ENCODE measurements at places on chromosomes 7 and 10.

- DNase-seq = no peak
Measured at GRCh38 chr7:45027774-45028114, 27.7 kb downstream of the CCM2 start.

DNA sequence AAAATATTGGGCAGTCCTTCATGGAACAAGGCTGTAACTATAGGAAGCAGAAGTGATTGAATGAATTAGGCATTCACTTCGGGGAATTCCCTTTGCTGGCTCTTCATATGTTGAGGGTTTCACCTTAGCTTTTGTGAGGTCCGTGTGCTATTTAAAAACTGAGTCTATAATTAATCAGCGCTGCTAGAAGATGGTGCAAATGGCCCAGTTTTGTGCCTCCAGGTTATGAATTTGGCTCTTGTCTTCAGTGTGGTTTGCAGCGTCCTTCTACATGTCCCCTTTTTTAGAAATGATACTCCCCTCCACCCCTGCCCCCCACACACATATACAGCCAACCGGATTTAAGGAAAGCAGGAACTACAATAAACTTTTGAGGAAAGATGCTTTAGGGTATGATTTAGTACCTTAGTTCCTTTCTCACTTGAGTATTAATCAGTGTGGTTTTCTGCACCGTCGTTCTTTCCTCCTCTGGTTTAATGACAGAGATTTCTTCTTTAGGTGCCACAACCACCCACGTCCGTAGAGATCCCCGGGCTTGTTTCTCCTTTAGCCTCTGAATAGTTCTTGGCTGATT, 110.6 kb upstream of the SAMD8 start:
- DNase-seq = no peak

DNA sequence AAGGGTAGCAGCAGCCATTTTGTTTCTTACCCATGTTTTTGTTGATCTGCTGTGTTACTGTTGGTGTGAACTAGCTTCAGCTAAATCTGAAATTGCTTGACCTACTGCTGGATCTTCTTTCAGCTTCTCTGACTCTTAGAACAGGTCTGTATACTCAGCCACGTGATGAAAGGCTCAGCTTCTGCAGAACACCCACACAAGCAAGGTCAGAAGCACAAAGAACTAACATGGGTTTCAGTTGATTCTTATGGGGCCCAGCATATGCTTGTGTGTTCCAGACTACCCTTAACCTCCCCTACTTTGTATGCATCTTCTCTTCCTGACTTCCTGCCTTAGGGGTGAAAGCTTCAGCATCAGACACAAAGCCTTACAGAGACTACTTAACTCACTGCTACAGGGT, 186.8 kb downstream of the HGF start:
- no peak for DNase-seq

DNA sequence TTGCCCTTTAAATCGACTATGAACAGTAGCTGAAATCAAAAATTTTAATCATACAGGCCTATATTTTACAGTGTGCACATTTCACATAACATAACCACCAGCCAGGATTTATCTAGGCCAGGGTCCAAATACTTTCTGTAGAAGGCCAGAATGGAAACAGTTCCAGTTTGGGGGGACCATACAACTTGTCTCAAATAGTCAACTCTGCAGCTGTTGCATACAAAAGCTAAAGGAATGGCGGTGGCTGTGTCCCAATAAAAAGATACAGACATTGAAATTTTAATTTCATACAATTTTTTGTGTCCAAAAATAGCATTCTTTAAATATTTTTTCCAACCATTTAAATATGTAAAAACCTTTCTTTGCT, 742 bp upstream of the TYSND1 start:
- no peak for DNase-seq

GRCh38 chr10:123618224-123618623, 47.9 kb upstream of the GPR26 start:
- no peak for DNase-seq

DNA sequence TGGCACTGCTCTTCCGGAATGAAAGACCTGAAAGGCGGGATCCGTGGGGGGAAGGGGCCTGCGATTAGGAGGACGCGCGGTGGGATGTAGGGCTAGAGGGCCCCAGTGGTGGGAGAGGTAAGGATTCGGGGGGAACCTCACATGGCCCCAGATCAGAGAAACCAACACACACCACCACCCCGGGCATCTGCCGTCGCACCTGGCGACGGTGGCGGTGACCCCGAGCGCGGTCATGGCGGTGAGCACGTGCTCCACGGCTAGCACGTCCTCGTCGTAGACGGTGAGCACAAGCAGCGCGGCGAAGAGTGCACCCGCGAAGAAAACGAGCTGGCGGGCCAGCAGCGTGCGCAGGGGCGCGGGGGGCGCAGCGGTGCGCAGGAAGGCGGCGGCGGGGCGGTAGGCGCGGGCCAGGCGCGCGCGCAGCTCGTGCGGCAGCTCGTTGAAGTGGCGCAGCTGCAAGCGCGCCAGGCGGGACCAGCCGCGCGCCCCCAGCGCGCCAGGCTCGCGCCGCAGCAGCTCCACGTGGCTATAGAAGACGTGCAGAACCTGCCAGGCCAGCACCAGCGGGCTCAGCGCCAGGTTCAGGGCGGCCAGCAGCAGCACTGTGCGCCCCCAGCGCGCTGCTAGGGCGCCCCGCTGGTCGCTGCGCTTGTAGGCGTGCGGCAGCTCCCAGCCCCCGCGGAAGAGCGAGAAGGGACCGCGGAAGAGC, 5.7 kb downstream of the ATG9B start:
- no peak for DNase-seq

GRCh38 chr10:112526139-112526538, 79.1 kb downstream of the VTI1A start:
- no peak for DNase-seq

DNA sequence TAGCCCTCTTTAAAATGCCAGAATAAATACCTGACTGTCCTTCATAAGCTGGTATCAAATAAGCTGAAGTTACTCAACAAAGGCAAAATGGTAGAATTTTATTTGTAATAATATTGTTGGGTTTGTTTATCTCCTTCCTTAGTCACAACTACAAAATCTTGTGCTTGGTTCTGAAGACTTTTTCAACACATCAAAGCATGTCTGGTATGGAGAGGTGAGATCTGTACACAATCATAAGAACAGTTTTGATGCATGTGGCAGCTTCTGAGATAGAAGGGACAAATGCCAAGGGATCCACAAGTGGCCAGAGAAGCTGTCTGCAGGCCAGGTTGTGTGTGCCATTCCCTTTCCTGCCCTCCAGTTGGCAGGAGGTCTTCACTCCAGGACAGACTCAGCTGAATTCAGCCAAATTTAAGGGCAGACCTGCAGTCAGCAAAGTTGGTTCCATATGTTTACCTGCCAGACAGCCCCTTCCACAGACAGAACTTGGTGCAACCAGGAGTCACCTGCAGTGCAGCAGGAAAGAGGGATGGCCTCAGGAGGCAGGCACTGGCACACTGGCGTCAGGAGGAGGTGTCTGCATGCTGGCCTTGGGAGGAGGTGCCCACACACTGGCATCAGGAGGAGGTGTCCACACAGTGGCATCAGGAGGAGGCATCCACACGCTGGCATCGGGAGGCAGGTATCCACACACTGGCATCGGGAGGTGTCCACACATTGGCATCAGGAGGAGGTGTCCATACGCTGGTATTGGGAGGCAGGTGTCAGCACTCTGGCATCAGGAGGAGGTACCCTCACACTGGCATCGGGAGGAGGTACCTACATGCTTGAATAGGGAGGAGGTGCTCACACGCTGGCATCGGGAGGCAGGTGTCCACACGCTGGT, 93.1 kb upstream of the IKZF1 start:
- DNase-seq = no peak

DNA sequence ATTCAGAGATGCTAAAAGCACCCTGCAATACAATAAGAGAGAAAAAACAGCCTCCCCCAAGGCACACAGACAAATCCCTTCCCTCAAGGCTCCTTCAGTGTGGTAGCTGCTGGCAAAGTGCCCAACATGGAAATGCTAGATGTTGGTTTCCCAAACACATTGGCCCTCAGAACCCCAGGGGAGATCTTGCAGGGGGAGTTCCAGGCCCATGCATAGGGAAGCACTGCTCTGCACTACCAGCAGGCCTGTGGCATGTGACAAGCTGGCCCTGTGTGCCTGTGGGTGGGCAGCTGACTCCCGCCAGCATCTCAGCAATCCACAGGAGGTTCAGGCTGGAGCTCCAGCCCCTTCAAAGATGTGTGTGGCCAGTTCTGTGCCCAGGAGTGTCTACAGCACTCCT, 16.8 kb upstream of the CSGALNACT2 start:
- DNase-seq = no peak

GRCh38 chr7:140263277-140263676, 86.5 kb upstream of the KDM7A start:
- DNase-seq = no peak

DNA sequence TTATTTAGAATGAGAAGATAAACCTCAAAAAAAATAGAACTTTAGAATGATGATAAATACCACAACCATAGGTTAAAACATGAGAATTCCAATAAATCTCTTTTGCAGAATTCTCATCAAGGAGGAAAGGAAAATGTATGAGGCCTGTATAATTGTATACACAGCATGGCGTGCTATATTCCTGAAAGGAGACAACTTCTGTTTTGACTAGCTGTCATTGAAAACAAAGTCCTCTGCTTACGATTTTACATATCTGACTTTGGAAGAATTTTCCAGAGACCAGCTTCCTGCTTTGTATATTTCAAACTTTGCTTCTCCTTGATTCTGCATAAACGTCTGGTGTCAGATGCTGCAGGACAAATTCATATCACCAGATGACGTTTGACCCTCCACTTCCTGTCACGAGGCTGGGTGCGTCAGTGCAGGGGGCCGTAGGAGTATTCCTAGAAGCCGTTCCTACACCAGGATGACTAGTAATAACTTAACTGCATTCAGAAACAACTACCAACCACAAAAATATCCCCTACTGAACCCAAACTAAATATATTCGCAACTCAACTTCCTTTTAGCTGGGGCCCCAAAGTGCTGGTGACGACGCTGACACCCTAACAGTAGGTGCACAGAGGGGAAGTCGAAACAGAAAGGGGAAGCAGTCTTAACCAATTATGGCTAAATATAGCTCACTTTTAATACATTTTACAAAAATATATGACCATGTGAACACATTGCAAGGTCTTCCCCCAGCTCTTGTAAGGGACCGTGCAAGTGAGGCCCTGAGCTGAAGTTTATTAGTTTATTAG, 178.6 kb upstream of the INHBA start:
- peak; percentile 45 for DNase-seq

- DNase-seq = no peak
Measured at GRCh38 chr7:51731075-51731474, 414.5 kb upstream of the COBL start.

- DNase-seq = no peak
Measured at GRCh38 chr10:69633673-69634635, 3.9 kb downstream of the FAM241B start.

GRCh38 chr7:29488203-29488970, 75.2 kb upstream of the PRR15 start:
- no peak for DNase-seq

DNA sequence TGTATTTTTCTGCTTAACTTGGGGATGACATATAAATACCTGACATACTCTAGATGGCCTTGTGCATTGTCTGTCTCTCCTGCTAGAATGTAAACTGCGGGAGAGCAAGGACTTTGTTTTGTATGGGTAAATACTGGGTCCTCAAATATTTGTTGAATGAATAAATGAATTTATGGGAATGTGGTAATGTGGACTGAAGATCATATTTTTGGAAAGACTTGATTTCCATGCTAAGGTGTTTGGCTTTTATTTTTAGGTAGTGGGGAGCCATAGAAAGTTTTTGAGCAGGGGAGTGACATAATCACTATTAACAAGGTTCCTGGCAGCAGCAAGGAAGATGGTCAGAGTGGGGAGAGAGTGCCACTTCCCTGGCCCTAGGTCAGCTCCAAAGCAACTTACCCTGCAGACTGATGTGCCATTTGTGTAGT, 27.0 kb downstream of the UBTD1 start:
- DNase-seq = no peak

- DNase-seq = no peak
Measured at GRCh38 chr7:5349437-5350173, 66.9 kb downstream of the SLC29A4 start.

DNA sequence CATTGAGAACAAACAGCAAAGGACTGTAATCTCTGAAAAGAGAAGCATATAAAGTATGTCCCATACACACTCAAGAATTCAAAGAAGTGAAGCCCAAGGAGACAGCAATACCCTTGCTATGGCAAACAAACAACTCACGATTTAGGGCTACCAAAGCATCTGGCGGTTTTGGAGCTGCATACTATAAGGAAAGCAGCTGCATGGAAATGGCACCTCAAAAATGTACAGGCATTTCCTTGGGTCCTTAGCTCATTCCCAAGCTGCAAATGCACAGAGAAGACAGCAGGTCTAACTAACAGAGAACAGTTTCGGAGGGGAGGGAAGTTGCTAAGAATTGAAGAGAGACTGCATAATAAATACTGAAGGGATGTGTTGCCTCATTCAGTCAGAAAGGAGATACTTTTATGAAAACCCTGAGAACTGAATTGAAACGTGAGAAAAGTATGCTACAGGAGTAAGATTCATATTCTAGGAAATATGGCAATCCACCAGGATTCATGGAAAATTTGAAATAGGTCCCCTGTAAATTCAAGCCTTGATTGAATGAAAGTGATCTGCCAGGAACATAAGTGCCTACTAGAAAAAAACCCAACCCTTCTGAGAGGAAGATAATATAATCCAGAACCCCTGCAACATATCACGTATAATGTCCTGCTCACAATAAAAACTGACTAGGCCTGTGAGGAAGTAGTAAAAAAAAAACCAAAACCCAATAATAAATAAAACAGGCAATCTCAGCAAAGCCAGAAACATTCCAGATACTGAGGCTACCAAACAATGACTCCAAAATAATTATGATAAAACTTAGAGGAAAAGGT, 36.4 kb downstream of the CUBN start:
- no peak for DNase-seq

DNA sequence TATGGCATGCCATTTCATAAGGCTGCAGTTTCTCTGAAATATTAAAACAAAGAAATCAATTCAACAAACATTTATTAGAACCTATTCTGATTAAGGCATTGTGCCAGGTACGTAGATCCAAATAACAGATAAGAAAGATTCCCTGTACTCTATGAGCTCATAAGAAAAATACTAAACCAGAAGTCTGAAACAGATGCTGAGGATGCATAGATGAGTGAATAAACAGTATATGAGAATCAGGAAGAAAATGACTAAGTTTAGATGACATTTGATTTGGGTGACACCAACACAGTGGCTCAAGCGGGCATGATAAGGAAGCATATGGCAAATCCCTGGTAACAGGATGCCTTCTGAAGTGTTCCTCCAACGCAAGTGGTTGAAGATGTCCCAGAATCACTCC, 477.2 kb downstream of the PARD3 start:
- no peak for DNase-seq

GRCh38 chr10:34288634-34289033, 526.5 kb downstream of the PARD3 start:
- DNase-seq = no peak

DNA sequence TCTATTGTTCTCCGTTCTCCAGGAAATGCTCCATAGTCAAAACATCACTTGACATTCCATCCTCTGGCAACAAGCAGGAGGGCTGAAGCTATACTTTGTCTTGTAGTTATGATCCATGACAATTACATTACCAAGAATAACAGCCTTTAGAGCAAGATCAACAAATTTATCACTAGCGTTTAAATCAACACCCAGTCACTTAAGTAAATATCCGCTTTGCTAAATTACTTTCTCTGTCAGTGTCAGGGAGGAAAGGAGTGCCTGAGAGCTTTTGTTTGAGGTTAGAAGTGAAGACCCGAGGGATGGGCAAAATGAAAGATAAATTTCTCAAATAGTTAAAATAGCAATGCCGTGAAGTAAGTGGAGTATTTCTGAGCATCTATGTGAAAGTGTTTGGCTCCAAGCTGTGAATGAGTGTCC, 236.1 kb upstream of the BMPER start:
- DNase-seq = no peak

Data from stimulated activated CD4-positive, alpha-beta T cell treated with anti-CD3 and anti-CD28 coated beads, Interleukin-1b, Interleukin-23, amount 100 ng/mL, for 4 hours (primary cell).